Left lung (tissue), 14 donors: ENCODE measurements at places on chromosomes 3 and 15.

GRCh38 chr3:189563853-189564563 lies 67.2 kb upstream of the TP63 start:
- H3K27me3 ChIP-seq: no peaks in the 10 kb centered on the region
- no peak overlapping the region for H3K4me3 ChIP-seq
- no peak overlapping the region for H3K27ac ChIP-seq

DNA sequence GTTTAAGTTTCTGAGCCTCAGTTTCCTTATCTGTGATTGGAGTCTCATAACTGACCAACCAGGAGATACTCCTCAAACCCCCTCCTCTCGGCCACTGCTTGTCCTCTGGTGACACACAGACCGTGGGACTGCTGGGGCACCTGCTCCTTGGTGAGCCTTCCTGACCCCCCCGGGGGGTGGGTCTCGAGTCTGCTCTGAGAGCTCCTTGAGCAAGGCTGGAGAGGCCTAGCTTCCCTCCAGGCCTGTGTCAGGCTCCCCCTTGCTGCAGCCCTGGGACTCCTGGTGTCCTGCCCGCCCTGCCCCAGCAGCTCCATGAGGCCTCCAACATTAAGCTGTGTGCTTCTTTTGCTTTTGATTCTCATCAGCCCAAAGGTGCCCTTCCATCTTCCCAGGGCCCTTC lies 27.7 kb downstream of the SRPRB start:
- no peaks in the 10 kb centered on the region for H3K27me3 ChIP-seq
- no peaks in the 10 kb centered on the region for H3K4me1 ChIP-seq
- no peak overlapping the region for H3K4me3 ChIP-seq
- H3K36me3 ChIP-seq: no peaks in the 10 kb centered on the region
- H3K27ac ChIP-seq: no peak overlapping the region

- H3K27ac ChIP-seq: no peak overlapping the region
- no peaks in the 10 kb centered on the region for H3K4me1 ChIP-seq
- no peak for DNase-seq
- no peak overlapping the region for H3K4me3 ChIP-seq
Observed at GRCh38 chr3:192482809-192483208, 244.5 kb downstream of the FGF12 start.

DNA sequence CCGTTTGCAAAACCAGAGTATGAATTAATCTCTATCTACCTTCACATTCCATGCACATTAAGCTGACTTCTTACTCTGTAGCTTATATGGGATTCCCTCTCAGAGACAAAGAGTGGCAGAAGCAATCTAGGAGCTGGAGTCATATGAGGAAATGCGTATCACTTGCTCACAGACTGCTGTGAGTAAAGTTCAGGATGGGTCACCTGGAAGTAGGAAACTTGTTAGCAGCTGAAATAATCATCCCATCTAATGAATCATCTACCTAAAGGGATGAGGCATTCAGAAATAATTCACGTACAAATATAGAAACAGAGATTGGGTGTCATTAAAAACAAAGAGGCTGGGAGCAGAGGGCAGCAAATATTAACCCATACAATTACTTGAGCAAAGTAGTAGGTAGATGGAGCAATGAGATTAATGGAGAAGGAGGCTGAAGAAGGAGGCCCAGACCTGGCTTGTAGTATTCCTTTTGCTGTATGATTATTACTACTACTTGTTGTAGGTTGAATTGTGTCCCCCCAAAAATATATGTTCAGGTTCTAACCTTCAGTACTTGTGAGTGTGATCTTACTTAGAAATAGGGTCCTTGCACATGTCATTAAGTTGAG lies 866.3 kb downstream of the ROBO2 start:
- H3K27me3 ChIP-seq: no peaks in the 10 kb centered on the region
- H3K4me1 ChIP-seq: no peaks in the 10 kb centered on the region
- H3K36me3 ChIP-seq: no peaks in the 10 kb centered on the region
- DNase-seq: no peak
- no peak overlapping the region for H3K27ac ChIP-seq

GRCh38 chr3:68408626-68409025 lies 523.7 kb downstream of the TAFA4 start:
- H3K4me3 ChIP-seq: no peak overlapping the region
- no peaks in the 10 kb centered on the region for H3K27me3 ChIP-seq
- no peak for DNase-seq
- H3K36me3 ChIP-seq: no peaks in the 10 kb centered on the region
- H3K4me1 ChIP-seq: no peaks in the 10 kb centered on the region
- H3K27ac ChIP-seq: no peak overlapping the region

DNA sequence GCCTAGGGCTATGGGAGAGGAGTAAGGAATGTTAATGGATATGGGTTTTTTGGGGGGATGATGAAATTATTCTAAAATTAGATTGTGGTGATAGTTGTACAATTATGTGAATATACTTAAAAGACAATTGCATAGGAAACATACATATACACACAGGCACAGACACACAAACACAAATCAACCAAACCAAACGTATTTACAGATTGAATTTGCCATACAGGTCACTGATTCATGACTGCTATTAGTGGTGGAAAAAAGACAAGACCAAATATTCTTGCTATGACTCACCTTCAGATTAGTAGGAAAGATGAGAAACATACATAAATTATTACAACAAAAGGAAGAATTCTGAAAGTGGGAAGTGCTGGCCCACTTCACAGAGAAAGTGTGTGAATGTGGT lies 85.3 kb downstream of the C3orf38 start:
- H3K4me3 ChIP-seq: no peak overlapping the region
- no peaks in the 10 kb centered on the region for H3K36me3 ChIP-seq
- no peaks in the 10 kb centered on the region for H3K27me3 ChIP-seq
- no peak overlapping the region for H3K27ac ChIP-seq

DNA sequence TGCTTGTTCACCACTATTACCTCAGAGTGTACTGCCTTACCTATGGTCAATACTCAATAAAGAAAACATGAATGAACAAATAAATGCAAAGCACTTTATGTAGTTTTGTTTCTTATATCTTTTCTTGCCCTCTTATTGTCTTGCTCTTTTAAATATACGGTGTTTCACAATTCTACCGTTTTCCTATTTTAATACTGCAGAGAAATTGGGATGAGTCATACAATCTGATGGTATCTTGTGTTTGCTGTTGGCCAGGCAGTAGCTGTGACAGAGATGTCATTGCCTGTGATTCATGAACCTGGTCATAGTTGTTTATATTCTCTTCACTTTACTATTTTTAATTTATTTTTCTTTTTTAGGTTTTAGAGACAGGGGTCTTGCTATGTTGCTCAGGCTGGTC lies 48.3 kb downstream of the SERP1 start:
- no peak overlapping the region for H3K27ac ChIP-seq
- H3K4me1 ChIP-seq: no peaks in the 10 kb centered on the region
- H3K4me3 ChIP-seq: no peak overlapping the region
- no peaks in the 10 kb centered on the region for H3K36me3 ChIP-seq

DNA sequence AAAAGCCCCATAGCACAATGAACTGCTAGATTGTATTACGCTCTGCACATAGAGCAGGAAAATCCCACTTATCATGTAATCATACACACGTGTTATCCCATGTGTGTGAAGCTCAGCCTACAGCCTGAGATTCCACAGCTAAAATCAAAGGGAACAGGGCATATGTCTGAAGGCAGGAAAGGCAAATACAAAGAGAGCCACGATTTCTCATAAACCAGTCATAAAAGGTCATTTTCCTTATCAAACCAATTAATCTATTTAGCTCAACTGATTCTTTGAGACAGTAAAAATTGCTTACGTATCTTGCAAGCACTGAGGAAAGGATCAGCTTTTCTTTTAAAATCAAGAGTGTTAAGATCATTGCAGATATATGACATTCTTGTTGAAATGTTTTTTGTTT lies 199.5 kb upstream of the TBL1XR1 start:
- no peak overlapping the region for H3K4me3 ChIP-seq
- DNase-seq: no peak
- H3K4me1 ChIP-seq: no peaks in the 10 kb centered on the region

- H3K27ac ChIP-seq: no peak overlapping the region
- H3K27me3 ChIP-seq: no peaks in the 10 kb centered on the region
- no peak for DNase-seq
- H3K4me1 ChIP-seq: peaks cover 3% of the 10 kb centered on the region
Observed at GRCh38 chr3:98974442-98974841, 72.9 kb upstream of the DCBLD2 start.

DNA sequence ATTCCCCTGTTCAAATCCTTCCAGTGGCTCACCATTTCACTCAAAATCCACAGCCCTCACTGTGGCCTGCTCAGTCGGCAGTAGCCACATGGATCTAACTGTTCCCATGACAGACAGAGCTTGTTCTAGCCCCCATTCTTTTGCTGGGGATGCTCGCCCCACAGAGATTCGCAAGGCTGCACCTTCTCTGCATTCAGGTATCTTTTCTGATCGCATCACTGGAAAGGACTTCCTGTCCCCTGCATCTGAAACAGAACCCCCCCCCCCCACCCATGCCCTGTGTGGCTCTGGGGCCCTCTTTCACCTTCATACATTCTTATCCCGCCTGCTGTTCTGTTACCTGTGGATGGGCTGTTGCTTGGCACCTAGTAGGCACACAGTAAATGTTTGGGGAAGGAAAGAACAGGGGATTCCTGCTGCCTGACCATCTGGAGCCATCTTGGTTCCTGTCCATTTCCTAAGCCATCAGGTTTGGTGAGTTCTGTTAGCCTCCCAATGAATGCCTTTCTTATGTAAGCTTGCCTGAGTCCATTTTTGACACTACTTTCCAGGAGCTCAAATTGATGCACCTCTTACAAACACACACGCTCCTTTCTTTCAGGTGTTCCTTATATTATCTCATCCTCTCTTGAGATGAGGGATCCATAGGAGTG lies 42.9 kb upstream of the PGPEP1L start:
- H3K27ac ChIP-seq: no peak overlapping the region
- H3K27me3 ChIP-seq: no peaks in the 10 kb centered on the region
- H3K36me3 ChIP-seq: no peaks in the 10 kb centered on the region
- H3K4me3 ChIP-seq: no peak overlapping the region

GRCh38 chr15:88401251-88401995 lies 65.8 kb downstream of the MRPL46 start:
- no peak overlapping the region for H3K4me3 ChIP-seq
- DNase-seq: no peak
- H3K36me3 ChIP-seq: no peaks in the 10 kb centered on the region

- no peak overlapping the region for H3K4me3 ChIP-seq
- no peaks in the 10 kb centered on the region for H3K27me3 ChIP-seq
- DNase-seq: no peak
- peaks cover 13% of the 10 kb centered on the region for H3K4me1 ChIP-seq
Observed at GRCh38 chr3:69364354-69364753, 21.5 kb downstream of the FRMD4B start.

- DNase-seq: no peak
- no peaks in the 10 kb centered on the region for H3K27me3 ChIP-seq
- H3K36me3 ChIP-seq: no peaks in the 10 kb centered on the region
- H3K4me1 ChIP-seq: no peaks in the 10 kb centered on the region
Observed at GRCh38 chr3:89217148-89217685, 109.8 kb downstream of the EPHA3 start.

DNA sequence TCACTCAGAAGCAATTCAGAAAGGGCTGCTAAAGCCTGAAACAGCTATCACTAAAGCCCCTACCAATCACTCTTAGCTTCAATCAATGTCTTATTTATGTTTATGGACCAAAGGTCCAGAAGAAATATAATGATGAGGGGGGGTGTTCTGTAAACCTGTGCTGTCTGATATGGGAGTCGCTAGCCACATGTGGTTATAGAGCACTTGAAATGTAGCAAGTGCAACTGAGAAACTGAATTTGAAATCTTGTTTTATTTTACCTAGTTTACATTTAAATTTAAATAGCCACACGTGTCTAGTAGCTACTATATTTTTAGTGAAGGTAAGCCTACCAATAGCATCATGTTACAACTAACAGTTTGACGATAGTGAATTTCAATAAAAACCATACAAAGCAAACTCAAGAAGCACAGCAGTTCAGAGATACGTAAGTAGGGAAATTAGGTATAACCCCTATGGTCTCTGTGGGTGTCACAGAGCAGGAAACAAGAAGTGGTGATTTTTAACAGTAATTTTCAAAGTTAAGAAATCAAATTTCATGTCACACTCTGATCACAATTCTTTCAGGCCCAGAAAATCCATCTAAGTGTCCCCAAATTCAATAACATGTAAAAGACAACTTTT lies 3.6 kb downstream of the POU1F1 start:
- peaks cover 3% of the 10 kb centered on the region for H3K27me3 ChIP-seq
- no peak overlapping the region for H3K4me3 ChIP-seq
- no peaks in the 10 kb centered on the region for H3K36me3 ChIP-seq
- no peak overlapping the region for H3K27ac ChIP-seq
- no peak for DNase-seq
- H3K4me1 ChIP-seq: no peaks in the 10 kb centered on the region

DNA sequence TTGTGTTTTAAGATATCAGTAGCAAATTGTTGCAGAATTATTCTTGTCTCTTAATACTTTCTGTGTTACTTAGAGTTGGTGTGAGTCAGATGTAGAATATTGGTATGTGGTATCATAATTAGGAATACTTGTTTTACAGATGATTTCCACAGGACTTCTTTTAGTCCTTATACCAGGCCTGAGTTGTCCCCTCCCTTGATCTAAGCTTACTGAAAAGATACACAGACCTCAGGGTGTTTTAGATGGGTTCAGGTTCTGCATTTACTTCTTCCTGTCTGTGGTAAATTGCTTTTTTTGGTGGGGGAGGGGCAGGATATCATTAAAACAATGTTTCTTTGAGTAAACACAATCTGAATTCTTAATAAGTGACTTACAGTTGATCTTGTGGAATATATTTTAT lies 14.2 kb downstream of the DZIP3 start:
- H3K36me3 ChIP-seq: no peaks in the 10 kb centered on the region
- no peak overlapping the region for H3K4me3 ChIP-seq
- H3K27ac ChIP-seq: no peak overlapping the region

- H3K4me3 ChIP-seq: no peak overlapping the region
- no peaks in the 10 kb centered on the region for H3K36me3 ChIP-seq
- peaks cover 24% of the 10 kb centered on the region for H3K4me1 ChIP-seq
- no peaks in the 10 kb centered on the region for H3K27me3 ChIP-seq
Observed at GRCh38 chr3:14852717-14853116, 34.0 kb downstream of the FGD5 start.

DNA sequence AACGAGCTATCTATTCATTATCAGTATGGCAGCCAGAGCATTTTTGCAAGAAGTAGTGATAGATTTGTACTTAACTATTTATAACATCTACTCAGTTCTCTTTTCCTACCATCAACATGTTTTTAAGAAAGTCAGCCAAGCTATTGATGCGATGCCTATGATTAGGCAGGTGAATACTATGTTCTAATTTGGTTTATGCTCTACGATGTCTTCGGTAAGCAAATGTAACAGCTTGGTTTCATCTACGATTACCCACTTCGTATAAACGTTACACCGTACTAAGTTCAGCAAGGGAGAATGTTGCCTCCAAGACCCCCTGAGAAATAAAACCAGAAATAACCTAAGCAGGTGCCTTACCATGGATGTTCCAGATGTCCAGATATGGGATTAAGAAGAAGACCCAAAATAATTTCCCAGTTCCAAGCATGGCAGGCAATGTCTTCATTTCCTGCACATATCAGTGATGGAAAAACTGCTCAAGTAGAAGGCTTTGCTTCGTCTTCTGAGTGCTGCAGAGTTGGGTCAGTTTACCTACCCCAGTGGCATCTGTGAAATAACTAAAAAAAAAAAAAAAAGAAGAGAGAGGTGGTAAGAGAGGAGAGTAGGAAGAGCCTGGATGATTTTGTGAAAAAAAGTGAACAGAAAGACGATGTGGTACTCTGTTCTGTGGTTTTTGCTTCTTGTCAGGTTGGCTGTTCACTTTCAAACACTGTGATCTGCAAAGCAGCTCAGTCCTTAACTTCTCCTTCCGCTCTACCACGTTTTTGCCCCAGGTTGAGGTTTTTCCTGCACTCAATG lies at the start of gene BTLA:
Gene BTLA, minus strand, starts transcription at position 559 of the 798 bp plus-strand sequence. Its CDS starts 114 bp downstream, at position 445.
- no peak for DNase-seq
- H3K4me3 ChIP-seq: no peak within 1 kb of the TSS
- no peaks in the 10 kb centered on the region for H3K4me1 ChIP-seq

GRCh38 chr3:78048698-78049097 lies 1008.8 kb downstream of the ROBO2 start:
- H3K36me3 ChIP-seq: no peaks in the 10 kb centered on the region
- no peaks in the 10 kb centered on the region for H3K4me1 ChIP-seq
- H3K27ac ChIP-seq: no peak overlapping the region
- no peak for DNase-seq
- no peaks in the 10 kb centered on the region for H3K27me3 ChIP-seq
- no peak overlapping the region for H3K4me3 ChIP-seq
